ENCODE measurements at places on chromosomes 13 and 19. TPM values are rescaled to one million over a fixed set of nuclear protein-coding genes. Genes with fewer than 3 reads are reported as not detected.

ZNF773 gene
- 20.3 TPM for total RNA-seq

GRCh38 chr19:18612051-18612771 is 459 bp upstream of the TMEM59L start:
- no peak for DNase-seq

DNA sequence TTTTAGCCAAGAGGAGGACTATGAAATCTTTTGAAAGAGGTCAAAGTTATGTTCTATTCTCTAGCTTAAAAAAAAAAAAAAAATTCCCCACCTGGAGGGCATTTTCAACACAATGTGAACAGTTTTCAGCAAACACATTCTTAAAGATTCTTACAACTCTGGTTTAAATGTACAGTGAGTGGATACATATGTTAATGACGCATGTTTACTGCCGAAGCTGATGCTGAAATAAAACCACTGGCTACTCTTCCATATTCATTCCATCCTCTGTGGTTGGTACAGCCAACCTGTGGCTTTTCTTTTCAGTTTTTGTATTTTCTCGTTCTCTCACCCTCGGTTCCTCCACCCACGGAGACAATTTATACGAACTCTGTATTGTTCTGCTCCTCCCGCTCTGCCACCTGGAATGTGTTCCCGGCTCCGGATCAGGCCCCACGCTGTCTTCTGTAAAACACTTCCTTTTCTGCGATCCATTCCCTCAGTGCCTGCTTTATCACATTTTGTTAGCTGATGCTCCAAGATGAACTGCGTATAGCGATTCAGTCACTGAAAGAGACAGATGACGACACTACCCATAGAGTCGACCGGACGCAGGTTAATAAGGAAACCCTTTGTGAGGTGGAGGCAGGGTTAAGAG is 466.4 kb upstream of the ARGLU1 start:
- no peak for DNase-seq

FSD1 gene
- 6.4 TPM for total RNA-seq

Measured in prostate gland (tissue), 2 donors.